Left hindlimb (tissue), 1 donor: ENCODE measurements at places on chromosomes 11 and 22.

DNA sequence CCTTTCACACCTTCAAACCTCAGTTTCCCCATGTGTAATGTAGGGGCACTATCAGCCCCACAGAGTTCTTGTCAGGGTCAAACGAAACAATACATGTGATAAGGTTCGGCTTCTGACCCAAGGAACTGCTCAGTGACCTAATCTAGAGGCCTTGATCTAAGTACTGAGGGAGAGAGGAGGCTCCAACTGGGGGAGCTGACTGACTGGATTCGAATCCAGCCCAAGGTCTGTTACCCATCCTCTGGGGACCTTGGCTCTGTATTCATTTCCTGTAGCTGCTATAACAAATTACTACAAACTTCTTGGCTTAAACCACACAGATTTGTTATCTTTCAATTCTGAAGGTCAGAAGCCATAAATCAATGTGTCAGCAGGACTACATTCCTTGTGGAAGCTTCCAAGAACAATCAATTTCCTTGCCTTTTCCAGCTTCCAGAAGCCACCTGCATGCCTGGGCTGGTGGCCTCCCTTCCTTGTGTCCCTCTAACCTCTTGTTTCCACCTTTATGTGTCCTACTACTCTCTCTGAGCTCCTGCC lies 10.7 kb upstream of the ANAPC15 start:
- no peak for DNase-seq

GRCh38 chr11:27703481-27703880 lies 3.2 kb upstream of the BDNF start:
- DNase-seq: no peak

DNA sequence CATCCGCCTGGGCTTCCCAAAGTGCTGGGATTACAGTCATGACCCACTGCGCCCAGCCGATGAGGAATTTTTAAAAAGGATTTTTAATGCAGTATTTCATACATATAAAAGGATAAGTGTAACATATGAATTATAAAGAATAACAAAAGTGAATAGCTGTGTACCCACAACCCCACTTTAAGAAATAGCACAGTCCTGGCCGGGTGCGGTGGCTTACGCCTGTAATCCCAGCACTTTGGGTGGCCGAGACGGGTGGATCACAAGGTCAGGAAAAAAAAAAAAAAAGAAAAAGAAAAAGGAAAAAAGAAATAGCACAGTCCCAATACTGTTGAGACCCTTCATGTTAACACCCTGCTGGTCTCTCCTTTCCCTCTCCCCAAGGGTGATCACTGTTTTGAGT lies 54.3 kb upstream of the CABP7 start:
- DNase-seq: no peak

- DNase-seq: no peak
Measured at GRCh38 chr11:59857439-59858434, 8.6 kb downstream of the TCN1 start.

DNA sequence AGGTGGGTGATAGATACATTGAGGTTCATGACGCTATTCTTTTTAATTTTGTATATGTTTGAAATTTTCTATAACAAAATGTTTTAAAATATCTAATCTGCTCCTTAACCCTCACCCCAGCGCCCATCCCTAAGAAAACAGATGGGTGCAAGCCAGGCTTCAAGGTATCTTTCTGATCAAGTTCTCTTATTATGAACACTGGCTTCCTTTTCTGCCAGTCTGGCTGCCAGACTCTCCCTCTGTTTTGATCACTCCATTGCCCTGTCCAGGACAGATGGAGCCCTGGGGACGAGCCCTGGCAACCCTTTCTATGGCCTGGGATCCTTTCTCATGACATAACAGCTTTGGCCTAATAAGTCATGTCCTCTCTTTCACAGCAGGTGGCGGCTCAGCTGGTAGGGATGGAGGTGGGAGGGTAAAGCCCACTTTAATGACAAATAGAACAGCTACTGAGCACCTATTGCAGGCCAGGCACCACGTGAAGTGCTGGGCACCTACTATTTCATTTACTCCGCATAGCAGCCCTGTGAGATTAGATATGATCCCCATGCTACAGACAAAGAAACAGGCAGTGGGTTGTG lies 38.4 kb downstream of the DRD2 start:
- no peak for DNase-seq
